ENCODE measurements at places on chromosomes 11 and 22.

GRCh38 chr11:12842933-12843636, 166.0 kb upstream of the RASSF10 start:
- no peak overlapping the region for H3K27ac ChIP-seq
- DNase-seq, result no peak
- no peak overlapping the region for H3K4me3 ChIP-seq
- peaks cover 2% of the 10 kb centered on the region for H3K4me1 ChIP-seq

GRCh38 chr11:123681030-123681429, 26.6 kb upstream of the SCN3B start:
- DNase-seq, result peak; percentile 31
- H3K4me3 ChIP-seq, result no peak overlapping the region
- H3K36me3 ChIP-seq, result no peaks in the 10 kb centered on the region
- peaks cover 4% of the 10 kb centered on the region for H3K27me3 ChIP-seq
- peaks cover 18% of the 10 kb centered on the region for H3K4me1 ChIP-seq

DNA sequence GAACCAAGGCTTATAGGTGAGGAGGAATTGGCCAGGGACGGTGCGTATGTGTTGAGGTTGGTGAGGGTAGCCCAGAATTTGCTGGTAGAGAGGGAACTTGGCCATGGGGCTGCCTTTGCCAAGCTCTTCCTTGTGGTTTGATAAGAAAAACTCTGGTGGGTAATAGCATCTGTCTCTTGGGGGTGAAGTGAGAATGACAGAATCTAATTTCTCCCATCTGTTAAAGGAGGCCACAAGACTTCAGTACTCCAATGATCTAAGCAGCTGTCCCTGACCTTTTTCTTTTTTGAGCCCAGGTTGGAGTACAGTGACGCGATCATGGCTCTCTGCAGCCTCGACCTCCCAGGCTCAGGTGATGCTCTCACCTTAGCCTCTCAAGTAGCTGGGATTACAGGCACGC, 36.0 kb upstream of the PICK1 start:
- no peak for DNase-seq
- H3K36me3 ChIP-seq, result no peaks in the 10 kb centered on the region
- H3K27ac ChIP-seq, result no peak overlapping the region
- peaks cover 2% of the 10 kb centered on the region for H3K4me1 ChIP-seq

DNA sequence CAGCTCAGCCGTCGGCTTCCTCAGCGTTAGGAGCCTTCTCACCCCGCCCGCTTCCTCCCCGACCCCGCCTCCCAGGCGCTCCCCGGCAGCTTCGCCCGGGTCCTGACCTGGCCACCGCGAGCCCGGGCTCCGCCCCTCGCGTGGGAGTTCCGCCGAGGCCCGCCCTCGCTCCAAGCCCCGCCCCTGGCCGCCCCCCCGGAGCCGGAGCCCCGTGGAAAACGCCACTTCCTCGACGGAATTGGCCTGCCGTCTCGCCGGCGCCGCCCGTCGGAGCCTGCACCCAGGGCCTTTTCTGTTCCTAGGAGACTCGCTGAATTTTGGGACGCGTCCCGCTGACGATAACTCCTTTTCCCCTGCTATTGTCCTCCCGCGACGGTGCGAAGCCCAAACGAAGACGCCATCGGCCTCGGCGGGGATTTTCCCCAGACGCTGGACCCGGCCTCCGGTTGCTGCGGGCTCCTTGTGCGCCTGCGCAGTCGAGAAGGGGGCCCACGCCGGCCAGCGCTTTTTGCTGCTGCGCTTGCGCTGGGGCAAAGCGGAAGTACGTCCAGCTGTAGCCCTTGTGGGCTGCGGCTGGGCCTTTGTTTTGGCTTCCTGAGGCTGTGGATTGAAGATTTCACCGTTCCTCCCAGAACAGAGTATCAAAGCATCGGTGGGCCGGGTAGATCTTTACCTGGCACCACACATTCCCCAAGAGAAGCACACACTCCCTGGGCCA, 10.0 kb downstream of the RELA start:
- peak; percentile 97 for DNase-seq
- peak overlapping the region; percentile 80 for H3K4me3 ChIP-seq
- no peaks in the 10 kb centered on the region for H3K27me3 ChIP-seq
- H3K4me1 ChIP-seq, result peaks cover 50% of the 10 kb centered on the region
- peaks cover 31% of the 10 kb centered on the region for H3K36me3 ChIP-seq

DNA sequence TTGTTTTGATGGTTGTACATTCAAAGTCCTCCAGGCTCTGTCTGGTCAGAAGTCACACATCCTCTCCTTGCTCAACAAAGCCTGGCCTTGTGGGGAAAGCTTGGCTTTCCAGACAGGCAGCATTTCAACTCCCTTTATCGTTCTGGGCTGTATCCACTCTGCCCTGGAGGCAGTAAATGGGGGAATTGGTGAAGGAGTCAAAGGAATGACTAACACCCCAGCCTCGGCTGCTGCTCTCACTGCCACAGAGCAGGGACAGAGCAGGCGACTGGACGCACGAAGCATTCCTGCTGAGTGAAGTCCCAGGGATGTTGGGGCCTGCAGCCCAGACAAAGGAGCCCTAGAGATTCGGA, 52.8 kb downstream of the WNT11 start:
- H3K4me3 ChIP-seq, result no peak overlapping the region
- peaks cover 9% of the 10 kb centered on the region for H3K27me3 ChIP-seq
- peaks cover 25% of the 10 kb centered on the region for H3K4me1 ChIP-seq
- no peaks in the 10 kb centered on the region for H3K36me3 ChIP-seq

DNA sequence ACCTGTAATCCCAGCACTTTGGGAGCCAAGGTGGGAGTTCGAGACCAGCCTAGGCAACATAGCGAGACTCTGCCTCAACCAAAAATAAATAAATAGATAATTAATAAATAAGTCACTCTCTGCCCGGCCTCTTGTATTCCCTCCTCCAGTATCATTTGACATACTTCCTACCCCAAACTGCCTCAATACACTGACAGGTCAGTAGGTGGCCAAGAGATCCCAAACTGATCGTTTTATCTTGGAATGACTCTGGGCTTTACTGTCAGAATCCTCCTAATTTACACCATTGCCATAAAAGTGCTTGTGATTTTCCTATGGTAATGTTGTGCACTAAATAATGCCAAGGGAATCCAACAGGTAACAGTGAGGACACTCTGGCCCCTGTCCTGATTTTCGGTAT, 94.2 kb downstream of the PDHX start:
- no peak overlapping the region for H3K27ac ChIP-seq
- DNase-seq, result no peak
- no peaks in the 10 kb centered on the region for H3K27me3 ChIP-seq
- H3K4me3 ChIP-seq, result no peak overlapping the region

GRCh38 chr11:105429096-105429910, 180.6 kb upstream of the GRIA4 start:
- no peak for DNase-seq
- H3K27ac ChIP-seq, result no peak overlapping the region
- no peaks in the 10 kb centered on the region for H3K4me1 ChIP-seq
- H3K4me3 ChIP-seq, result no peak overlapping the region
- H3K36me3 ChIP-seq, result no peaks in the 10 kb centered on the region
- no peaks in the 10 kb centered on the region for H3K27me3 ChIP-seq

DNA sequence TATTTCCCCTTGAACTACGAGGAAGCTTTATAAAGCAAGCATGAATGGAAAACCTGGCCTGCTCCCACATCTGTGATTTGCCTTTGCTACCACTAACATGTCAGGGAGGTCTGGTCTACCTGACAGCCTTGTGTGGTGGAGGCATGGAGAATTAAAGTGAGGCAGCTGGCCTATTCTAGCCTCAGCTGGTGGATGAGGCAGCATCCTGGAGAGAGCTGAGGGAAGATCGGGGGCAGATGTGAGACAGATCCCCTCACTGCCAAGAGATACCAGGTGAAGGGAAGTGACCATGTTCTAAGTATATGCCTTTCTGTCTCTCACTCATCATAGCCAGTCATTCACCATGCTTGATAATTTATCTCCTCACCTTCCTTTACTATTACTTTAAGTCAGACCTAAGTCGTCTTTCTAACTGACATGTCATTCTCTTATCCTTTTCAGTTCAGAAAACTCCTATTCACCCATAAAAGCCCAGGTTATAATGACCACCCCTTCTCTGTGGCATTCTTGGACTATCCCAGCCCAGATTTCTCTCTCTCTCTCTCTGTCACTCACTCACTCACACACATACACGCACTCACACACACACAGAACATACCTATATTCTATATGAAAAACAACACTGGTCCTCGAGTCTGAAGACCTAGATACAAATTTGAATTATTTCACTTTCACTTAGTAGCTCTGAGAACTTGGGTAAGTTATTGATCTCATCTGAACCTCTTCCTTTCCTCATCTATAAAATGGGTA, 90.7 kb downstream of the CSNK2A3 start:
- no peak for DNase-seq
- no peak overlapping the region for H3K27ac ChIP-seq
- H3K4me1 ChIP-seq, result peaks cover 3% of the 10 kb centered on the region
- H3K27me3 ChIP-seq, result peaks cover 20% of the 10 kb centered on the region
- H3K36me3 ChIP-seq, result no peaks in the 10 kb centered on the region

GRCh38 chr11:104130161-104130560, 33.8 kb downstream of the PDGFD start:
- H3K4me3 ChIP-seq, result no peak overlapping the region
- H3K36me3 ChIP-seq, result no peaks in the 10 kb centered on the region
- no peak overlapping the region for H3K27ac ChIP-seq
- DNase-seq, result no peak
- H3K4me1 ChIP-seq, result no peaks in the 10 kb centered on the region

GRCh38 chr11:73047773-73048371, 94.2 kb downstream of the FCHSD2 start:
- H3K4me3 ChIP-seq, result peak overlapping the region; percentile 35
- H3K27ac ChIP-seq, result peak overlapping the region; percentile 26
- no peaks in the 10 kb centered on the region for H3K27me3 ChIP-seq
- H3K36me3 ChIP-seq, result no peaks in the 10 kb centered on the region
- peaks cover 24% of the 10 kb centered on the region for H3K4me1 ChIP-seq

DNA sequence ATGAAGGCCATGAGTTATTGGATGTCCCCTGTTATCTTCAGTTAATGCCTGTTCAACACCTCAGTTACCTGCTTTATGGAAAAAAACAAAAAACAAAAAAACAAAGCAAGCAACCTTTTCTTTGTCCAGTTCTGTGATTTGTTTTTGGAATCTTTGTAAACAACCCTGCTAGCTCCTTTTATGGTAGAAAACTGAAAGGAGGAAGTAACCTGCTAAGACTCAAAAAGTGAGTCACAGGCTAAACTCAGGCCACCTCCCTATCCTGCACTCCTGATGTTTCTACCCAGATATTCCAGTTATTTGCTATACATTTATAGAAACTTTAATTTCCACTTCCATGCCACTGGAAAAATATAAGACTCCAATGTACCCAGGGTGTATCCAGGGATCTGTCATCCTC, 20.6 kb upstream of the TLCD5 start:
- H3K27me3 ChIP-seq, result peaks cover 10% of the 10 kb centered on the region
- H3K36me3 ChIP-seq, result no peaks in the 10 kb centered on the region
- no peaks in the 10 kb centered on the region for H3K4me1 ChIP-seq
- no peak for DNase-seq
- H3K27ac ChIP-seq, result no peak overlapping the region

DNA sequence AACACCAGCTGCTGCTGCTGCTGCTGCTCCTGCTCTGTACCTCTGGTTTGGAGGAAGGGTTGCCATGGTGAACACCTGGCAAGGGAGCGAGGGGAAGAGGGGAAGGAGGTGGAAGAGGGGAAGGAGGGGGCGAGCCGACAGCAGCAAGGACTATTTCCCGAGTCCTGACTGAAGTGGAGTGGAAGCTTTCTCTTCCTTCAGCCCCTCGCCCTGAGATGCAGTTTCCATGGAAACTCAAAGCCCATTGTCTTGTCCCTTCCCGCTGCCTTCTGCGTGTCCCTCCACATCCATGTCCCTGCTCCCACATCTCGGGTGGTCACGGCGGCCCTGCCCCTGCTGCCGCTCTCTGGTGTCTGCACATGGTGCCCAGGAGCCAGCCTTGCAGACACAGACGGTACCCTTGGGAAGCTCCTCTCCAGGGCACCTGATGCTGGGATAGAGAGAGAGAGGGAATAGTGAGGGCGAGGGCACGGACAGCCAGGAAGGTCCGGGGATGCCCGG, 28.6 kb downstream of the FAM83F start:
- H3K27me3 ChIP-seq, result no peaks in the 10 kb centered on the region
- no peaks in the 10 kb centered on the region for H3K36me3 ChIP-seq
- H3K4me1 ChIP-seq, result peaks cover 5% of the 10 kb centered on the region
- no peak for DNase-seq
- H3K4me3 ChIP-seq, result no peak overlapping the region

- no peak overlapping the region for H3K27ac ChIP-seq
- no peak overlapping the region for H3K4me3 ChIP-seq
- peaks cover 15% of the 10 kb centered on the region for H3K4me1 ChIP-seq
- peaks cover 9% of the 10 kb centered on the region for H3K27me3 ChIP-seq
These were observed 70.7 kb upstream of the AKIP1 start for GRCh38 chr11:8839957-8840945.

- no peak overlapping the region for H3K27ac ChIP-seq
- no peak overlapping the region for H3K4me3 ChIP-seq
- no peak for DNase-seq
- no peaks in the 10 kb centered on the region for H3K4me1 ChIP-seq
- no peaks in the 10 kb centered on the region for H3K27me3 ChIP-seq
- H3K36me3 ChIP-seq, result no peaks in the 10 kb centered on the region
These were observed 10.0 kb upstream of the MIF start for GRCh38 chr22:23884140-23884539.

DNA sequence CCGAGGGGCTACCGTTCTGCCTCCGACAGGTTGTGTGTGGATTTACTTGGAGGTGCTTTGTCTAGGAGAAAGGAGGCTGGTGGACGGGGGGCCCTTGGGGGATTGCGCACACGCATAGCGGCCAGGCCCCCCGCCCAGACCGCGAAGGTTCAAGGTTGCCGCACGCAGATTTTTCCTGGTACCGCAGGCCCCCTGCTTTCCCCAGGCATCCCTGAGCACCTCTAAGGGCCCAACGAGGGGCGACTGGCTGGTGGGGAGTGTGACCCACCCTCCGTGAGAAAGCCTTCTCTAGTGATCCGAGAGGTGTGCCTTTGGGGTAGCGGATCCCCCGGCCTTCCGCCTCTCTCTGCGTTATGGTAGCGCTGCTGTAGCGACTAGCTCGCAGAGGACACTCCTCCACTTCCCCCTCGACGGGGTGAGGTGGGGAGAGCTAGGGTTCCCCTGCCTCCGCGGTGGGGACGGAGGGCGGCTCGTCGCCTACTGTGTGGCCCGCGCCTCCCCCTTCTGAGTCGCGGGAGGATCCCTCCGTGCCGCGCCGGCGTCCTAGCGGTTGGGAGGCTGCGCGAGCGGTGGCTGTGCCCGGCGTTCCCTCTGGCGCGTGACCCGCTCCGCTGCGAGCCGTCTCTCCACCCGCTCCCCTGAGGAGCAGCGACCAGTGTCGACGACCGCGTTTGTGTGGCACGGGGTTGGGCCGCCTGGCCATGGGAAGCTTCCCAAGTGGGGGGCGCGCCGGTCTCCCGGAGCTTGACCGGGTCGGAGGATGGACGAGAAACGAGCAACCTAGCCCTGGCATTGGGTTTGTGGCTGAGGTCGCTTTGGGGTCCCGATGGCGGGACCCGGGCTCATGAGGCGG, 3900.0 kb upstream of the OR11H1 start:
- no peaks in the 10 kb centered on the region for H3K4me1 ChIP-seq
- peaks cover 9% of the 10 kb centered on the region for H3K36me3 ChIP-seq
- H3K4me3 ChIP-seq, result no peak overlapping the region
- H3K27me3 ChIP-seq, result no peaks in the 10 kb centered on the region
- H3K27ac ChIP-seq, result no peak overlapping the region

GRCh38 chr11:8593935-8594909, at the start of gene STK33:
Gene STK33, minus strand, starts transcription at chr11:8594228. Its CDS starts 119,323 bp downstream, at chr11:8474905.
- no peaks in the 10 kb centered on the region for H3K36me3 ChIP-seq
- peaks cover 38% of the 10 kb centered on the region for H3K27me3 ChIP-seq
- peak within 1 kb of the TSS; percentile 73 for H3K4me3 ChIP-seq
- H3K27ac ChIP-seq, result no peak within 1 kb of the TSS
- peaks cover 3% of the 10 kb centered on the region for H3K4me1 ChIP-seq
- peak; percentile 77 for DNase-seq
